Kidney epithelial cell (primary cell): ENCODE measurements at places on chromosomes 11 and 22. TPM values are rescaled to one million over a fixed set of nuclear protein-coding genes. Genes with fewer than 3 reads are reported as not detected.
A peak's percentile ranks its signal among the peaks of the same experiment; 100 is the strongest.

GRCh38 chr11:73980001-73980961, 2.4 kb downstream of the UCP2 start:
- DNase-seq = peak; percentile 31

- no peak for DNase-seq
Observed at GRCh38 chr22:35307372-35307771, 7.7 kb downstream of the TOM1 start.

DNA sequence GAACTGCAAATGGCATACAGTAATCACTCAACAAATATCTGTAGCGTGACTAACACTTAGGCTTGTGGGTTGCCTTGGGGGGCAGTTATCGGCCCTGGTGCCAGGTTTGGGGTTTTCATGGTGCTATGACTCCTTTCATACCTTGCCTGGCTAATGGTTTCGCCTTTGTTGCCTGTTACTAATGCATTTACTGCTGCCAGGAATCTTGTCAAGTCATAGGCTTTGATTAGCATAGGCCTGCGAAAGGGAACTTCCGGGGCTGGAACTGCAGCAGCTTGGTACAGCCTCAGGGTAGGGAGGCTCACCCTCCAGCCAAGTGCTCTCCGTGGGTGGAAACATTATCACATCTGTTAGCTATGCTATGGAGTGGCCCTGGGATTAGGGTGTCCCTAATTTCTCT, 13.2 kb downstream of the SLC25A18 start:
- DNase-seq = peak; percentile 85

DNA sequence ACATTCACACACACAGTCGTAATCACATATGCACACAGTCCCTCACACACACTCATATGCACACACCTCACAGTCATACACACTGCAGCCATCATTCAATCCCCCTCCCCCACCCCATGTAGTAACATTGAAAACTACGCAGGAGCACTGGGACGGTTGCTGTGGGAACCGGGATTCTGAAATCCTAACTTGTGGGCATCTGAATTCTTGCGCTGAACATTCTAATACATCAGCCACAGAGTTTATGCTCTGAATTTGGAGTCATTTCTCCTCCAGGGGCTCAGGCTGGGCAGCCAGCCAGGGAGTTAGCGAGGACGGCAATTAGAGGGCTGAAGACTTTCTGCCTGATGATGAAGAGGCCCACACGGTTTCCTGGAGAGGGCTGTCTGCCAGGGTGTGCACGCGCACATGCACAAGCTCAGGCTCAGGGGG, 32.7 kb downstream of the CD6 start:
- DNase-seq = no peak

DNA sequence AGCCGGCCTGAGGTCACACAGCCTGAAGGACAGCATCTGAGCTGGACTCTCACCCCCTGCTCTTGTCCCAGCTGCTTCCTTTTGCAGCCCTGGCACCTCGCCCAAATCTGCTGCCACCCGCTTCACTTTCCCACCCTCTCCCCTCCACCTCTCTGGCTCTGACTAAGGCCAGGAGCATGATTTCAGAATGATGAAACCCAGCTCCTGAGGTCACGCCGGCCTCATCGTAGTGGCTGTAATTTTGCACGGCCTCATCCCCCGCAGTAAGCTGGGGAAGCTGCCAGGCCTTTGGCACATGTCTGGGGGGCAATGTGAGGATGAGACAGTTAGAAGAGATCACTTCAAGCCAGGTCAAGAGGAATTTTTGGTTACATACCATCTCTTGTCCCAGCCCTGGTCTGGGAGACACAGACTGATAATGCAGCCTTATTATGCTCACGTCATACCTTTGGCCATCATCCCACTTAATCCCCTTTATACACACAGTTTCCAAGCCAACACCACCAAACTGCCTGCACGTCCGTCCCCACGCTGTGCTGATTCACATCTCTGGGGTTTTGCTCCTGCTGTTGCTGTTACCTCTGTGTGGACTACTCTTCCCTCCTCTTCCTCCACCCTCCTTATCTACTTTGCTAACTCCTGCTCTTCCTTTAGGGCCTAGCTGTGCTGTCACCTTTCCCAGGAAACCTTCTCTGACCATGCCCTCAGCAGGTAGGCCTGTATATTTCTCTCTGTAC, 58.1 kb downstream of the CHRDL2 start:
- DNase-seq = peak; percentile 83

The AGBL2 gene
- 0.29 and 0.62 TPM in 2 replicates for total RNA-seq

The ANO1 gene
- total RNA-seq = 0.89 and 1.1 TPM in 2 replicates

The TRPC6 gene
- total RNA-seq = not detected in 2 replicates
